ENCODE measurements at places on chromosomes 1 and 21. TPM values are rescaled to one million over a fixed set of nuclear protein-coding genes. Genes with fewer than 3 reads are reported as not detected.

The TRNP1 gene
- total RNA-seq = 0.38 TPM

The OR6K2 gene
- not detected for total RNA-seq

The CAMK1G gene
- total RNA-seq = not detected

The C8B gene
- not detected for total RNA-seq

The BGLAP gene
- 5.2 TPM for total RNA-seq

The TBX19 gene
- 3.5 TPM for total RNA-seq

The ATAD3C gene
- 1.4 TPM for total RNA-seq

The AMY2A gene
- 1.6 TPM for total RNA-seq

The GBP5 gene
- 119 TPM for total RNA-seq
